Omental fat pad (tissue), 4 donors: ENCODE measurements at places on chromosomes 1 and 21.

DNA sequence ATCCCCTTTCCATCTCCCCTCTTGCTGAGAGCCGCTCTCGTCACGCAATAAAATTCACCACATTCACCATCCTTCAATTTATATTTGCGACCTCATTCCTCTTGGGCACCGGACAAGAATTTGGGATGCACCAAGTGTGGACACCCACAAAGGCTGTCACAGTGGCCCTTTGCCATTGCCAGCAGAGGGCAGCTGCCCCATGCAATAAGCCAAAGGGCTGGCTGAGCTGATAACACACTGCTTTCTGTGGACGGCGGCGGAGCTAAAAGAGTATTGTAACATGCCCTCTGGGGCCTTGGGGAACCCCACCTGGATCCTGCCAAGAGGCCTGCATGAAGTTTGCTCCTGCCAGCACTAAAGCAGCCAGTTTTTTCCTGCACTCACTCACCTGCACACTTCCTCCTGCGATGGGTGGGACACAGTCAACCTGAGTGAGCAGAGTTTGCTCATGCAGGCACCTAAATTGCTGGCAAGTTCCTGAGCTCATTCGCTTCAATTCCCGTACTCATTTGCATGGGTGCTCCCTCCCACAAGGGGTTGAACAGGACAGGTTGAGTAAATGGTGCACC, 792.3 kb upstream of the ADAMTS5 start:
- DNase-seq: no peak

DNA sequence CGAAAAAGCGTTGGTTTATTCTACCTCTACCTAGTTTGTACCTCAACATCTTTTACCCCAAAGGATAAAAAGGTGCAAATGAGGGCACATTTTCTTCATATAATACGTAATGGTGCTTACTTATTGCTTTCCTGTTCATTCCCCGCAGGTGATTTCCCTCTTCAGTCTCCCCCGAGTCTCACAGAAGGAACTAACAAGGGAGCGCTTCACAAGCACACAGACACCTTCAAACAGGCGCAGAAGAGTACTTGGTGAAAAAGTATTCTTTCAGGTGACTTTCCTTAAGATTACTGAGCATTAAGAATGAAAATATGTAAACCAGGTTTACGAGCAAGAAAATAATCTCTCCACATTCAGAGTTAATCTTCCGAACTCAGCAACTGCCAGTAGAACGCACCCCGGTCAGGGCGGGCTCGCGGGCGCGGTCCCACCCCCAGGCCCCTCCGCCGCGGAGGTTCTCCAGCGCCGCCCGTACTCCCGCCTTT, 511 bp upstream of the RABGAP1L start:
- DNase-seq: no peak

DNA sequence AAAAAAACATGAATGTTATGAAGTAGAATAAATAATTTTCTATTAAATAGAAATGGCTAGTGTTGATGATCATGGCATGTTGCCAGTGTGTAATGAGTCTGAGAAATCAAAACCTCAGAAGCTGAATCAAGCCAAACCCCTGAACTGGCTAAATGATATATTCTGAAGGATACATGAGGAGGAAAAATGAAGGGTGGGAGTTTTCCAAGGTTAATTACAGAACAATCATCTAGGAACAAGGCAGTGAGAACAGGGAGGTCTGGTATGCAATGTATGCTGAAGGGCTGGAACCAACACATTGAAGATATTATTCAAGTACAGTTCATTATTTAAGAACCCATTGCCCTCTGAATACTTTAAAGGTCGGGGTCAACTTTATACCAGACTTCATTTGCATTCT, 309.1 kb upstream of the NRIP1 start:
- DNase-seq: no peak

DNA sequence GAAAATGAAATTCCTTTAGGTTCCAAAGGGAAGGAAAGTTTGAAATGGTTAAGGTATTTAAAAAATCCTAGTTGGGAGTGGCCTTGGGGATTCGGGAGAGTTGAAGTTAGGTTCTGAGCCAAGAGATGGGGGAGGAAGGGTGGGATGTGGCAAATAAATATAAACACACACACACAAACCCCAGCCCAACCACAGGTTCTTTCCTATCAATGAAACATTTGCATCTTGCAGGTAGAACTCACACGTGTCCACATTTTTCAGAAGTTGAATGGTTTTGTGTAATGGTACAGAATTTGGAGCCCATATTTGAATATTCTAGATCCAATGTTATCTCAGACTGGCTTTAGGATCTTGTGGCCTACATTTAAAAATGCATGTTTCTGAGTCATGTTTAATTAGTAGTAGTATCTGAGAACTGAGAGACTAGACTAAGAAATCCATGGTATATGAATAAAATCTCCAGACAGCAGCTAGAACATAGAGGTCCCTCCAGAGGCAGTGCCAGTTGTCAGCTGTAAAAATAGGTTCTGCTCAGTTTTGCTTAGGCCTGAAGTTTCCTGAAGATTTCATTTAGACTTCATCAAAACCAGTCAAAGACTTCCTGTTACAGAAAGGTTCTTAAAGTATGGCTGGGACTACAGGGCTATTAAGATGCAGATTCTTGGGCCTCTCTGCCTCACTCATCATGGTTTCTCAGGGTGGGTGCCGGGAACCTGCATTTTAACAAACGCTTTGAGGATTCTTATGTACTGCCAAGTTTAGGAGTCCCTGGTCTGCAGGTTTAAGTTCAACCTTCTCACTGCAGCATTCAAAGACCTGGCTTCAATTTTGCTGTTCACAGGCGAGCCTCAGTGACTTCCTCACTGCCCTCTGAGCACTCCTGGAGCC, 21.3 kb downstream of the RUNX1 start:
- DNase-seq: no peak

DNA sequence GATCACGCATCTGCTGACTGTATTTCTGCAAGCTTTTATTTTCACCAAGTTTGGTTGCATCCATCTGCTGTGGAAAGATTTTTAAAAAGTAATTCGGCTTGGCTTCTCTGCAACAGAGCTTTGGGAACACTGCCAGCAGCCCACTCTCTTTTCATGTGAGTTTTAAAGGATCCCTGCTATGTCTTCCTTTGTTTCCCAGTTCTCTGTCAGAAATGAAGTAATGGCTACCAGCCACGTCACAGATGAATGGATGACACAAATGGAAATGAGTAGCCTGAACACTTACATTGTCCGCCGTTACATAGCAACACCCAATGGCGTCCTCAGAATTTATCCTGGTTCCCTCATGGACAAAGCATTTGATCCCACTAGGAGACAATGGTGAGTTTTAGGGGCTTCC, 80.6 kb upstream of the RAVER2 start:
- no peak for DNase-seq

GRCh38 chr1:238340989-238341388, 450.3 kb upstream of the ZP4 start:
- DNase-seq: no peak

DNA sequence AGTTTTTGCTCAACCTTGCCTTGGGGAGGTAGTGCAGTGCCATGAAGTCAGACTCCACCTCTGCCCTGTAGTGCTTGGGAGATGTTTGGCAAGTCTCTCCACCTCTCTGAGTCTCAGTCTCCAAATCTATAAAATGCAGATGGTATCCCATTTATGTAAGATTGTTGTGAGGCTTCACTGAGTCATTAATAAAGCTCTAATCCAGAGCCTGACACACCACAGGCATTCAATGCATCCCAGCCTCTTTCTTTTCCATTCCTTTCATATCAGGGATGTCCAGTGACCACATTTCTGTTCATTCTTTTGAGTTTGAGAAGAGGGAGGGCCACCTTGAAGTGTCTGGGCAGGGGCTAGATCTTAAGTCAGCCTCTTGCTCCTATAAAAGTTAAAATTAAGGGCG, 37.6 kb upstream of the LMO4 start:
- DNase-seq: no peak

DNA sequence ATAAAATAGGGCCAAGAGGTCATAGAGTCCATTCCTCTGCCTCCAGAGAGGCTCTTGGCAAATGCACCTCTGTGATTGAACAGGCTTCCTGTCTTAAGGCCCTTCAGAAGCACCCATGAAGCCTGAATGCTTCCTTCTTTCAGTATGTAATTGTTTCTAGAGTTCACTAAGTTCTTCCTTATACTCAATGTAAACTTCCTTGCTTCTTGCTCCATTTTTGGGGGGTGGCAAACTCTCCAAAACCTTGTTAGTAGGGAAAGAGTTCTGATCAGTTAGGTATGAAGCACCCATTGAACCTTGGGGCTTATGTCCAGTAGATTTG, 102.3 kb upstream of the LPGAT1 start:
- no peak for DNase-seq

DNA sequence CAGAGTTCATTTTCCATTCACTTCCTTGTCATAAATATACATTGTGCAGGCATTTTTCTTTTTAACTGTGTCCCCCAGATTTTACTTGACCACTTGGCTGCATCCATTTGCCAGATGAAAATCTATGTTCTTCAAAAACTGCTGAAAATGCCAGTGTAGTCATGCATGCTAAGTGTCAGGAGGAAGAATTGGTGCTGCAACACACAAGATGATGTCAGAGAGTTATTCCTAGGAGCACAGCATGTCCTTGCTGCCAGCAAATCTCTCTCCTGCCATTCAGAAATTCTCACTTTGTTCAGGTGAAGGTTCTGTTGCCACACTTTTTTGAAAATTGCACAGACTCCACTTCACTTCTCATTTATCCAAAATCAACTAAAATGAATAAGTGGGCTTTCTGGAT, 106.4 kb upstream of the MAGI3 start:
- DNase-seq: no peak

DNA sequence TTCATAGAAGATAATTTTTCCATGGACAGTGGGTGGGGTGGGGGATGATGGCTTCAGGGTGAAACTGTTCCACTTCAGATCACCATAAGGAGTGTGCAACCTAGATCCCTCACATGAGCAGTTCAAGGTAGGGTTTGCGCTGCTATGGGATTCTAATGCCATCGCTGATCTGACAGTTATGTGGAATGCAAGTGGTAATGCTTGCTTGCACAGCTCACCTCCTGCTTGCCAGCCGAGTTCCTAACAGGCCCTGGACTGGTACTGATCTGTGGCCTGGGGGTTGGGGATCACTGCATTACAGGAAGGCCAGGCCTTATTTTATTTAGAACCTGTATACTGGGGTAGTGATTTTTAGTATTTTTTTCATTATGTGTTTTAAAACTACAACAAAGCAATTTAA, 22.0 kb downstream of the MAN1A2 start:
- DNase-seq: no peak

- DNase-seq: no peak
Measured at GRCh38 chr1:21499283-21499950, 9.8 kb upstream of the ALPL start.

- DNase-seq: no peak
Measured at GRCh38 chr1:247110627-247111258, 6.6 kb upstream of the ZNF669 start.

DNA sequence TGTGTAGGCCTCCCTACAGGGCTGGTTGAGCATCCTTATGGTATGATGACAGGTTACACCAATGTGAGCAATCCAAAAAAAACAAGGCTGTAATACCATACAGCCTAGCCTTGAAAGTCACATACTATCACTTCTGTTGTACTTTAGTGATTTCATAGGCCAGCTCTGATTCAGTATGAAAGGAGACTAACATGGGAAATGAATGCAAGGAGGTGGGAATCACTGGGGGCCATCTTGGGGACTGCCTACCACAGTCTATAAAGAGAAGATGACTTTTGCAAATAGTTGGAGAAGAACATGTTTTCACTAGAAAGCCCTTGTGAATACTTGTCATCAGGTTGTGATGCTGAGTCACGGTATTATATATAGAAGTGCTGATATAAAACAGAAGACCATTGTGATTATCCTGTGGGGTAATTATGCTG, 270.7 kb downstream of the S1PR1 start:
- DNase-seq: no peak

DNA sequence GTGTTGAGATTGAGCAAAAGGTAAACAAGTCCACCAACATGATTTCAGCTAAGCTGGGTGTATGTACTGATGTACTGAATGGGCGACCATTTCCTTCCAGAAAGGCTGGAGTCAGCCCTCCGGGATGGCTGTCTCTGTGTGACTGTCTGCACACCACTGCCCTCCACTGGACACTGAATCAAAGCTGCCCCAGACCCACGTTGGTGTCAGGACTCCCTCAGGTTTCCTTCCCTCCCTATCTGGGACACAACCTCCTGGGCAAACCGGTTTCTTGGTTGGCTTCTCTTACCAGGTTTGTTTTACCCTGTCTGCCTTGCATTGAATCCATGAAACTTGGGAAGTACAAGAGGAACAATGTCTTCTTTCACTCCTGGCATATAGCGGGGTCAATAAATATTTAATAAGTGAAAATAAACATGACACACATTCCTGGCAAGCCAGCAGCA, 5.3 kb upstream of the SRP9 start:
- DNase-seq: no peak

GRCh38 chr1:24483441-24483840, 19.2 kb upstream of the RCAN3 start:
- no peak for DNase-seq
